ENCODE measurements at places on chromosomes 4 and X.

GRCh38 chr4:162151850-162152249 is 11.9 kb downstream of the FSTL5 start:
- DNase-seq = no peak

GRCh38 chrX:78327370-78328086 is at the start of gene CYSLTR1:
CYSLTR1 (minus strand) TSS chrX:78327611; CDS start chrX:78273746, 53,865 bp downstream.
- DNase-seq = no peak

DNA sequence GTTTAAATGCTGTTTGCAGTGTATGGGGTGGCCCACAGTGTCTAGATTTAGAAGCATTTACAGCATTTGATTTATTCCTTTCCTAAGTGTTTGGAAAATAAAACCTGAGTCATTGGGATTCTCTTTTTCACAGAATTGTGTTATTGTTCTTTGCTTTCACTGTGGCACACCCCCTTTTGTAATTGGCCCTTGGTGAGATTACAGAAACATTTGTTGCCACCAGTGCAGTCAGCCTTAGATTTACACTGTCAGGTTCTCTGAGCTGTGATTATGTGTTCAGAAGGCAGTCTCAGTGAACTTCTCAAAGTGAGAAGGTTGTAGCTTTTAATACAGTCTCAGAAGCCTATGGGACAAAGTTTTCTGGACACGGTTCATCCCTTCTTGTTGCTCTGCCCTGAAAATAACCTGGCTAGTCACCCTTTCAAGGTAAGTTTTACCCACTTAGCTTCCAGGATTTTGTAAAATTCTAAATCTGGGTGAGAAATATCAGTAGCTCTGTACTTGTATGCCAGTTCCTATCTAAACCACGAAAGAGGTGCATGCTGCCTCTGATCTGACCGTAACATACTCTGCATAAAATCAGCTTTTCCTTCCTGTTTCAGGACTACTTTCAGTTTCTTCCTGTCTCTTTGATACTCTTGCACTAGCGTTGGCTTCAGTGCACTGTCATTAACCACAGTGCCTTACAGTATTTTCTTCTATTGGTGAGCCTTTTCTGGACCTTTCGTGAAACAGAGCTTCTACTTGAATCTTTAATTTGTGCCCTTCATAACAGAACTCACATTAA is 12.6 kb downstream of the RUFY3 start:
- DNase-seq = no peak

DNA sequence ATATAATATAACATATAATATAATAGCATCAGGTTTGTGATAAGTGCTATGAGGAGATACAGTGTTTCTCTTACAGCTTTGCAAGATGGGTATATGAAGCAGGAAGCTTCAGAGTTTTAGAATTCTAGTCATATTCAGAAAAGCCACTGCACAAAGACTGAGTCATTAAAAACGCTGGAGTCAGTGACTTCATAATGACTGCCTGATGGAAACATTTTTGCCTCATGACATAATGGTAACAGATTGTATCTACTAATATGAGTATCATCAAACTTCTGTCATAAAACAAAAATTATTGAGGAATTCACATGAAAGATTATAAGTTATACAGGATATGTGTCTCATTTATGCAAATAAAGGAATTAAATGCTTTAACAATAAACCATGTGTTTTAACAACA is 46.8 kb downstream of the EPHA5 start:
- DNase-seq = no peak

GRCh38 chrX:2691543-2692220 is 587 bp downstream of the CD99 start:
- no peak for DNase-seq

- no peak for DNase-seq
Observed at GRCh38 chr4:39970671-39971640, 6.8 kb downstream of the PDS5A start.

- DNase-seq = no peak
Observed at GRCh38 chr4:125016892-125017299, 297.9 kb upstream of the FAT4 start.

DNA sequence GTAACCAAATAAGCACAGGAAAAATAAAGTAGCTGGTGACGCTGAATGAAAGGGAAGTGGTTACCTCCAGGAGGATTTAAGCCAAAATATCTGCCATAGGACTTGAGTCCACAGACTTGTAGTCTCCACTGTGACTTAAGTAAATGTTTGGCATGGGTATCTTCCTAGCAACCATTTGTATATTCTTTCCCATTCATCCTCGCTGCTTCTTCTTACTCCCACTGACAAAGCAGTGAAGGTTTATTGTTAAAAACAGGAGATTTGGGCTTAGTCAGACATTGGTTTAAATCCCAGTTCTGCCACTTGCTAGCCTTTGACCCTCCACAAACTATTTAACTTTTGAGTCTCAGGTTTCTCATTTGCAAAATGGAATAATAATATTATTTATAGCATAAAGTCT is 22.3 kb downstream of the COL4A6 start:
- DNase-seq = no peak

DNA sequence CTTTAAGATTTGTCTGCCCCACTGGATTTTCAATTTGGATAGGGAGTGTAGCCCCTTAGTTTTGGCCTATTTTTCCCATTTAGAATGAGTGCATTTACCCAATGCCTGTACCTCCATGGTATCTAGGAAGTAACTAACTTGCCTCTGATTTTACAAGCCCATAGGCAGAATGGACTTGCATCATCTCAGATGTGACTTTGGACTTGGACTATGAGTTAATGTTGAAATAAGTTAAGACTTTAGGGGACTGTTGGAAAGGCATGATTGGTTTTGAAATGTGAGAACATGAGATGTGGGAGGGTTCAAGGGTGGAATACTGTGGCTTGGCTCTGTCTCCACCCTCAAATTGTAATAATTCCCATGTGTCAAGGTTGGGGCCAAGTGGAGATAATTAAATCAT is 2480.2 kb downstream of the PCDH7 start:
- DNase-seq = no peak

- no peak for DNase-seq
Observed at GRCh38 chr4:186807808-186808629, 84.4 kb upstream of the FAT1 start.

DNA sequence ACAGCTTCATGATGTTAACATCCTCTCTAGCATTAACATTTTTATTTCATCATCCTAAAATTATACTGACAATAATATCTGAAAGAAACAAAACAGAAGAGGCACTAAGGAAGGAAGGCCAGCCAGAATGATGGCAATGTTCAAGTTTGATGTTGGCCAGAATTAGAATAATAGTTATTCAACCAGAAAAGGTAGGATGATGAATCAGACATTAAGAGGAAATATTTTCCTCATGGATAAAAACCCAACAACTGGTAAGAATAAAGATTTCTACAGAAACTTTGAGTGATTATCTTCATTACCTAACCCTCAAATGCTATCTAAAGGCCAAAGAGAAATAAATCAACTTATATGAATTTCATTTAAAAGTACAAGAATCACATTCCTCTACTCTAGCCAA is 105.2 kb downstream of the PDE5A start:
- no peak for DNase-seq

- no peak for DNase-seq
Observed at GRCh38 chr4:42605264-42605663, 51.6 kb downstream of the ATP8A1 start.

DNA sequence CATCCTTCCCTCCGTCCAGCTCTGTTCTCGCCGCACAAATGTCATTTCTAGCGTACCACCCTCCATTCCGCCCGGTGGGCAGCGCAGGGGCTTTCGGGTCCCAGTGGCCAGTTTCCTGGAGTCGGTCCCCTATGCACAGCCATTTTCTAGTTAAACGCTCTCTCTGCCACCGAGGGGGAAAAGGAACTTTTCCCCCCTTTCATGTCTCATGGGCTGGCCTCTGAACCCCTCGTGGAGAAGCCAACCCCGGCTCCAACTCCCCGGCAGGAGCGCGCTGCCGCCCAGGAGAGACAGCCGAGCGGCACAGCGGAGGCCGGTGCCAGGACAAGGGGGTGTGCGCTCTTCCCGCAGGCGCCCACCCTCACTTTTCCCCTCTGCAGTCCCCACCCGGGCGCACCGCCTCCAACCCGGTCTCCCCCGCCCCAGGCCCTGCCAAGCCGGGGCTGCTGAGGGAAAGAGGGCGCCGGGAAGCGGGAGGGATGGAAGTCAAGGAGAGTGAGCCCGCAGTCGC is 662 bp downstream of the APBB2 start:
- no peak for DNase-seq

DNA sequence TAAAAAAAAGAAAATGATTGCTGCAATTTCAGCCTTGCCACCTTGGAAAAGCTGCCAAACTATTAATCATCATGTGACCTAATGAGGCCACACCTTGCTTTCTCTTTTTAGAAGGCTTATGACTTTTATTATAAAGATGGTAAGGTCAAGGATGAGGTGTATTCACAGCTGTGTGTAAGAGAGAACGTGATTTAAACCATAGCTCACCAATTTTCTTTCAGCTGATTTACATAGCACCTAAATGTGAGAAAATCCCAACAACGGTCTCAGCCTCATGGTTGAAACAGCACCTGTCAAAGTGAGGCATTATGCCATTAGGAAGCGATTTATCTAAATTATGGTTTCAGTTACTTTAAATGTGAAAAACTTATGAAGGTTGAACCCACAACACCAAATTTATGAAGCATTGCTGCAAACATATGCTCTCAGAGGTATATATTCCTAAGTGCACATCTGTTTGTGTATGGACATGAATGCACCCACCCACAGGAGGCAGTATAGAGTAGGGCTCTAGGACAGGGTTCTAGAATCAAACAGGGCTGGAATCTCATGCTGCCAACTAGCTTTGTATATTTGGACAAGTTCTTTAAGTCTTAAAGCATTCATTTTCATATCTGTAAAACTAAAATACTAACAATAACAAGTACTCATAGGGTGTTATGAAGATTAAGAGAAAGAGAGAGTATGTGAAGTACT is 40.7 kb downstream of the ANXA3 start:
- no peak for DNase-seq

DNA sequence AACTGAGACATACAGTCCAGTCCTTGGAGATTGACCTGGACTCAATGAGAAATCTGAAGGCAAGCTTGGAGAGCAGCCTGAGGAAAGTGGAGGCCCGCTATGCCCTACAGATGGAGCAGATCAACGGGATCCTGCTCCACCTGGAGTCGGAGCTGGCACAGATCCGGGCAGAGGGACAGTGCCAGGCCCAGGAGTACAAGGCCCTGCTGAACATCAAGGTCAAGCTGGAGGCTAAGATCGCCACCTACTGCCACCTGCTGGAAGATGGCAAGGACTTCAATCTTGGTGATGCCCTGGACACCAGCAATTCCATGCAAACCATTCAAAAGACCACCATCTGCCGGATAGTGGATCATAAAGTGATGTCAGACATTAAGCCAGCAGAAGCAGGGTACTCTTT is 20.4 kb upstream of the FRMPD3 start:
- no peak for DNase-seq

- DNase-seq = no peak
Observed at GRCh38 chr4:111678479-111678878, 466.8 kb upstream of the FAM241A start.
